ENCODE measurements at places on chromosomes 4 and X.

DNA sequence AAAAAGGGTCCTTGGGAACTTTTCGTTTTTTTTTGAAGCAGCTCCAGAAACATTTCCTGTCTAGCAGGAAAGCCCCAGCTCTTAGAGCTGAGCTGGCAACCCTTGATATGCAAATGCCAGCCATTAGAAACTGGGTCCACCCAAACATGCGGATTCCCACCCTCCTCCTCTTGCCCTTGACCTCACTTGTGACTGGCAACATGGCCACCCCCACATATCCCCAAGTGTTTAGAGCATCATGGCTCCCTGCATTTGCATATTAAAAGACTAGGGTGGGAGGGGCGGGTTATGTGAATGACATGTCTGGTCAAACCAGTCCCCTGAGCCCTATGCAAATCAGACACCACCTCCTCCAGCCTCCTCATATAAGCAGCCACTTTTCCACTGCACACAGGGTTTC is 671.1 kb downstream of the FAT4 start:
- DNase-seq = no peak
- H3K4me1 ChIP-seq = no peaks in the 10 kb centered on the region
- H3K36me3 ChIP-seq = no peaks in the 10 kb centered on the region
- H3K27ac ChIP-seq = no peak overlapping the region
- H3K4me3 ChIP-seq = no peak overlapping the region

DNA sequence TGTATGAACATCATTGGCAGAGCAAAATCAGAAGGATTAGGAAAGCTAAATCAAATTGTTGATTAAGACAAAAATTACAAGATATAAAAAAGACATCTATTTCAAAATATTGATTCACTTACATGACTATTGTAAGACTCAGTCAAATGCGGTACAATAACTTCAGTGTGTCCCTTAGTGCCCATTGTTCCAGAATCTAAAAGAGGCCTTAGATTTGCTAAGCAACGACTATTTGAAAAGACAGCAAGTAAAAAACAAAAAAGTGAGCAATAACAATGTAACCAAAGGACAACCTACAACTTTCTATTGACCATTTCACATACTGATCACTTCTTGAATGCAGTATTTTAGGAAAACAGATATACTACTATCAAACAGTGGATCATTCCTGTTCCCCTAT is 65.6 kb downstream of the UBA6 start:
- H3K4me1 ChIP-seq = no peaks in the 10 kb centered on the region
- H3K4me3 ChIP-seq = no peak overlapping the region
- peaks cover 17% of the 10 kb centered on the region for H3K36me3 ChIP-seq

GRCh38 chr4:125316401-125316790 is 1.6 kb downstream of the FAT4 start:
- peak overlapping the region; percentile 96 for H3K27ac ChIP-seq
- peaks cover 26% of the 10 kb centered on the region for H3K4me1 ChIP-seq
- H3K36me3 ChIP-seq = peaks cover 8% of the 10 kb centered on the region
- peak overlapping the region; percentile 99 for H3K4me3 ChIP-seq
- DNase-seq = no peak

- peaks cover 5% of the 10 kb centered on the region for H3K4me1 ChIP-seq
- DNase-seq = peak; percentile 67
- no peak overlapping the region for H3K27ac ChIP-seq
Measured at GRCh38 chr4:157674699-157675098, 454.2 kb downstream of the GRIA2 start.
